Activated B cell treated with CpG ODN at 0.5 μM for 24 hours (primary cell): ENCODE measurements at places on chromosomes 3 and 15. TPM values are rescaled to one million over a fixed set of nuclear protein-coding genes. Genes with fewer than 3 reads are reported as not detected.

Gene RASL12
- total RNA-seq, result not detected in 2 replicates

DNA sequence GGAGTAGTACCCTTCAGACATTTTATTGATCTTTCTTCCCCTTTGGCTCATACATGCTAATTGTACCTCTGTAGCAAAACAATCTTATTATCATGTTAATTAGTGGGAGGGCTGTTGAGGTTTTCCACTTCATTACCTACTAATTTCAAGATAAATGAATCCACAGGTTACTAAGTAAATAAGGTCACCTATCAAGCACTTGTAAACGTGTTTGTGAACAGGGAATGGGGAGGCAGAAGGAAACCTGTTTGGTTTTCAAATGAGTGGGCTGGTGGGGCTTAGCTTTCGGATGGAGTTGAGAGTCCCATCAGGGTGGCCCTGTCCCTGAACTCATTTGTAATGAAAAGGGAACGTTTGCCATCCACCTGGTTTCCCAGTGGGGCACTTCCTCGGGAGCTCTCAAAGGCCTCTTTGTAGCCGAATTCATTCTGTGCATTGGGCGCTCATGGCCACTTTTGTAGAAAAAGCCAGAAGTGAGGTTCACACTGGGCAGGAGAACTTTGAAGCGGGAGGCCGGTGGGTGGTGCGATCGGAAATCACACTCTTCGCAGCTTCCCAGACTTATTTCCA is 419.8 kb upstream of the NR2F2 start:
- no peak for DNase-seq

DNA sequence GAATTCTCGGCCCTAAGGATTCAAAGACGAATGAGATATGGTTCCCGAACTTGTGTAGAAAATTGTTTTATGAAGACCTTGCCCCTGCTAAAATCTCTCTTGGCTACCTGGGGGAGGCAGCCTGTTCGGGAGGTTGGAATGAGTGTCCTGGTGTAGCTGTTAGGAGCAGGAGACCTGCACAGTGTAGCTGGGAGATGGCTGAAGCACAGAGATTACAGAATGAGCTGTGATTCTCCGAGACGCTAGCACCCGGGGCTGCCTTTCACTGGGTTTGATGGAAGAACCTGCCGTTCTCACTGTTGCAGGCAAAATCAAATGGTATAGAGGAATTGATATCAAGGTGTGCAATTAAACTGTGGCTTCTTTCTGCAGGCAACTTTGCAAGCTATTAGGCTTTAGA is 68.0 kb downstream of the TRAK1 start:
- no peak for DNase-seq

Gene SEMA6D
- total RNA-seq, result not detected in 2 replicates

- no peak for DNase-seq
Observed at GRCh38 chr15:22855791-22856190, 17.3 kb downstream of the NIPA2 start.

DNA sequence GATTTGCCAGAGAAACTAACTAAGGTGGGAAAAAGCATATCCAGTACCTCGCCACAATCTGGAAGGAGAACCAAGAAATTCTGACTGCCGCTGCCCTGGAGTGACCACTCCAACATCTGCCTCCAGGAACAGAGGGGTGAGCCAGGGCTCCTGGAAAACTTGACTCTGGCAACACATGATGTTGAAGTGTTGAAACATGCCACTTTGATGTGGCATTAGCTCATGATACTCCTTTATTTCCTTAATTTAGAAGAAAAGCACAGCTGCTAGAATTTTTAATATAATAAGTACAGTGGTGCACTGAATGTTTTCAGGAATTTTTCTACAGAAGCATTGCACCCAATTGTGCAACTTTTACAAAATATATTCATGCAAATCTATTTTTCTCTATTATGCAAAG is 109.9 kb upstream of the BCL6 start:
- DNase-seq, result no peak

Gene LEKR1
- 2.8 and 2.9 TPM in 2 replicates for total RNA-seq
